ENCODE measurements at places on chromosomes 12 and 14. TPM values are rescaled to one million over a fixed set of nuclear protein-coding genes. Genes with fewer than 3 reads are reported as not detected.

Gene CCDC38
- total RNA-seq, result not detected

Gene STAT2
- 125 TPM for total RNA-seq

Gene SLC25A47
- not detected for total RNA-seq

Gene KRT72
- not detected for total RNA-seq

Gene FERMT2
- total RNA-seq, result 217 TPM

- H3K4me3 ChIP-seq, result no peak overlapping the region
- H3K4me1 ChIP-seq, result no peaks in the 10 kb centered on the region
- H3K36me3 ChIP-seq, result no peaks in the 10 kb centered on the region
- no peak overlapping the region for H3K27ac ChIP-seq
Measured at GRCh38 chr12:26890784-26891183, 47.0 kb downstream of the INTS13 start.

DNA sequence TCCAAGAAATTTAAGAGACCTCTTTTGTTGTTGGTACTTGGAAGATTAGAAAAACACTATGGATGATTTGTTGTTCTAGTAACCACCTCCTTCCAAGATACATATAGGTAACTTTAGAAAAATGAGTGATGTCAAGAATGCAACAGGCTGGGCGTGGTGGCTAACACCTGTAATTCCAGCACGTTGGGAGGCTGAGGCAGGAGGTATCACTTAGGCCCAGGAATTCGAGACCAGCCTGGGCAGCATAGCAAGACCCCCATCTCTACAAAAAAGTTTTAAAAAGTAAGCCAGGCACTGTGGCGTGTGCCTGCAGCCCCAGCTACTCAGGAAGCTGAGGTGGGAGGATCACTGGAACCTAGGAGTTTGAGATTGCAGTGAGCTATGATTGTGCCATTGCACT lies 97.8 kb downstream of the PCNX1 start:
- H3K27ac ChIP-seq, result no peak overlapping the region
- H3K4me3 ChIP-seq, result no peak overlapping the region
- no peaks in the 10 kb centered on the region for H3K27me3 ChIP-seq
- no peak for DNase-seq
- peaks cover 9% of the 10 kb centered on the region for H3K4me1 ChIP-seq
- H3K36me3 ChIP-seq, result peaks cover 9% of the 10 kb centered on the region

DNA sequence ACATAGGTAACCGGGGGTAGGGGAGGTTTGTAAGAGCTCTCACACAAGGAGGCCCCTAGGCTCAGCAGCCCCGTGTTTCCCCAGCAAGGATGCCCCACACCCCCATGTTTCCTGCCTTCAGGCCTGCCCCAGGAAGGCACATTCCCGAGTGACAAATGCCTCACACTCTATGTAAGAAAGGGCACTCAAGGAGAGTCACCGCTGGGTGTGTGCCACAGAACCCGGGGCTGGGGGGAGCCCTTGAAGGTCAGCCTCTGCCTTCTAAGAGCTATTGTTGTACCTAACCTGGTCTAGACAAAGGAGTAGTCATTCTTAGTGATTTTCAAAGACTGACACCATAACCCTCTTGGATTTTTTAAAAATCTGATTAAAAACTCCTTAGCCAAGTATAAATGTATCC lies 333.6 kb downstream of the DPF3 start:
- no peak for DNase-seq
- H3K4me3 ChIP-seq, result no peak overlapping the region
- H3K36me3 ChIP-seq, result no peaks in the 10 kb centered on the region
- H3K27ac ChIP-seq, result no peak overlapping the region
- H3K4me1 ChIP-seq, result peaks cover 3% of the 10 kb centered on the region

GRCh38 chr12:71135812-71136176 lies 22.0 kb downstream of the TSPAN8 start:
- DNase-seq, result no peak
- no peak overlapping the region for H3K4me3 ChIP-seq
- no peaks in the 10 kb centered on the region for H3K36me3 ChIP-seq
- no peaks in the 10 kb centered on the region for H3K27me3 ChIP-seq
- no peaks in the 10 kb centered on the region for H3K4me1 ChIP-seq

GRCh38 chr14:88232771-88233170 lies 90.3 kb downstream of the KCNK10 start:
- H3K4me1 ChIP-seq, result no peaks in the 10 kb centered on the region
- no peak overlapping the region for H3K4me3 ChIP-seq
- H3K27me3 ChIP-seq, result no peaks in the 10 kb centered on the region
- no peak overlapping the region for H3K27ac ChIP-seq
- no peaks in the 10 kb centered on the region for H3K36me3 ChIP-seq

- no peak for DNase-seq
- no peak overlapping the region for H3K27ac ChIP-seq
- no peaks in the 10 kb centered on the region for H3K27me3 ChIP-seq
- H3K36me3 ChIP-seq, result peaks cover 28% of the 10 kb centered on the region
- H3K4me1 ChIP-seq, result peaks cover 2% of the 10 kb centered on the region
- no peak overlapping the region for H3K4me3 ChIP-seq
Measured at GRCh38 chr14:34620839-34621238, 9.1 kb downstream of the SNX6 start.

- no peak overlapping the region for H3K27ac ChIP-seq
- H3K4me1 ChIP-seq, result peaks cover 4% of the 10 kb centered on the region
- H3K4me3 ChIP-seq, result no peak overlapping the region
- H3K36me3 ChIP-seq, result no peaks in the 10 kb centered on the region
Measured at GRCh38 chr12:1799051-1799881, 21.1 kb upstream of the LRTM2 start.

DNA sequence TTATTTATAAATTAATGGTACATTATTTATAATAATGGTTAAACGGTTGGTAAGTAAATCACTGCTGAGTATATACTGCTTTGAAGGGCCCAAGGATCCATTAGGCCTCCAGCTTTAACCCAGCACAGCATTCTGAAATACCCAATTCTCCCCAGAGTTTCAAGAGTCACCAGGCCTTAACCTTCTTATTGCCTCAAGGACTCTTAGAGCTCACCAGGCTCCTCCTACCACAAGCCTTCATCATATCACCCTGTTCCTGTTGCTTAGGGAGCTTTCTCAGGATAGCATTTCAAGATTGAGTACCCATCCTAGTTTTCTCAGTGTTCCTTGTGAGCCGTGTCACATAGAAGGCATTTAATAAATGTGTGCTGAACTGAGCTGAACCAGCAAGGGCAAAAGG lies 242.5 kb downstream of the FBXL14 start:
- DNase-seq, result peak; percentile 48
- H3K4me3 ChIP-seq, result no peak overlapping the region
- peaks cover 27% of the 10 kb centered on the region for H3K4me1 ChIP-seq
- no peaks in the 10 kb centered on the region for H3K27me3 ChIP-seq

GRCh38 chr14:75234173-75235115 lies 44.2 kb upstream of the FOS start:
- no peak overlapping the region for H3K4me3 ChIP-seq
- DNase-seq, result peak; percentile 90
- no peaks in the 10 kb centered on the region for H3K27me3 ChIP-seq
- no peaks in the 10 kb centered on the region for H3K36me3 ChIP-seq
- H3K27ac ChIP-seq, result peak overlapping the region; percentile 19
- H3K4me1 ChIP-seq, result peaks cover 7% of the 10 kb centered on the region

DNA sequence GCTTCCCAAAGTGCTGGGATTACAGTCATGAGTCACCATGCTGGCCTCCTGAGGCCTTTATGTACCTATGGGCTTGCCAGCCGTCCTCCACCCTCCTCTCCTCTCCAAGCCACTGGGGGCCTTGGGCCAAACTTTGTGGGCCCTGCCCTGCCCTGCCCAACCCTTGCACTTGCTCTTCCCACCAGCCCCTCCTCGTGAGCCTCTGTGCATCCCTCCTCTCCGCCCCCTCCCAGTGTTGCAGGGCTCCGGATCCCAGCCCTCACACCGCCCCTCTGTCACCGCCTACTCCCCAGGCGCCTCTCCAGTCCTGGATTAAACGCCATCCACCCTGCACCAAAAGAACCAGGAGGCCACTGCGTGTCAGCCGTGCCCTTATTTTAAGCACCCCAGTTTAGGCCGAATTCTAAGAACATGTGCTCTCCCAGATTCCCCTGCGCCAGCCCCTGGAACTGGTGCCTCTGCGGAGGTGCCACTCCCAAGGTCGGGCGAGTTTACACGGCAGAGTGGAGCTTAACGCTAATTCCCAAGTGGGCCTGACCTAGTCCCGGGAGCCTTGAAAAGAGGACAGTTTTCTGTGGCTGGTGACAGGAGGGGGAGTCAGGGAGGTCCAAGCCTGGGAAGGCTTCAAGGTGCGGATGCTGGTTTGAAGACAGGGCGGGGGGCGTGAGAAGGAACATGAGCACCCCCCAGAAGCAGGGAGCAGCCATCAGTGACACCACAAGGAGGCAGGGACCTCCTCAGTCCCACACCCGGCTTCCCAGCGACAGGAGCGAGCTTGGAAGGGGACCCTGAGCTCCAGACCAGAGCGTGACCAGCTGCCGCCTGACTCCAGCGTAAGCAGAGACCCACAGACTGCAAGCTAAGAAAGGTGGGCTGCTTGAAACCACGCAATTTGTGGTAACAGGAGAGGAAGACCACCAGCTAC lies 21.2 kb upstream of the CDCA4 start:
- no peaks in the 10 kb centered on the region for H3K4me1 ChIP-seq
- H3K4me3 ChIP-seq, result no peak overlapping the region
- peaks cover 10% of the 10 kb centered on the region for H3K27me3 ChIP-seq
- H3K36me3 ChIP-seq, result no peaks in the 10 kb centered on the region
- DNase-seq, result no peak
- H3K27ac ChIP-seq, result no peak overlapping the region

GRCh38 chr14:105499256-105500035 lies 8.4 kb downstream of the TEDC1 start:
- DNase-seq, result no peak
- no peak overlapping the region for H3K27ac ChIP-seq
- no peaks in the 10 kb centered on the region for H3K27me3 ChIP-seq
- H3K4me3 ChIP-seq, result no peak overlapping the region
- no peaks in the 10 kb centered on the region for H3K4me1 ChIP-seq

DNA sequence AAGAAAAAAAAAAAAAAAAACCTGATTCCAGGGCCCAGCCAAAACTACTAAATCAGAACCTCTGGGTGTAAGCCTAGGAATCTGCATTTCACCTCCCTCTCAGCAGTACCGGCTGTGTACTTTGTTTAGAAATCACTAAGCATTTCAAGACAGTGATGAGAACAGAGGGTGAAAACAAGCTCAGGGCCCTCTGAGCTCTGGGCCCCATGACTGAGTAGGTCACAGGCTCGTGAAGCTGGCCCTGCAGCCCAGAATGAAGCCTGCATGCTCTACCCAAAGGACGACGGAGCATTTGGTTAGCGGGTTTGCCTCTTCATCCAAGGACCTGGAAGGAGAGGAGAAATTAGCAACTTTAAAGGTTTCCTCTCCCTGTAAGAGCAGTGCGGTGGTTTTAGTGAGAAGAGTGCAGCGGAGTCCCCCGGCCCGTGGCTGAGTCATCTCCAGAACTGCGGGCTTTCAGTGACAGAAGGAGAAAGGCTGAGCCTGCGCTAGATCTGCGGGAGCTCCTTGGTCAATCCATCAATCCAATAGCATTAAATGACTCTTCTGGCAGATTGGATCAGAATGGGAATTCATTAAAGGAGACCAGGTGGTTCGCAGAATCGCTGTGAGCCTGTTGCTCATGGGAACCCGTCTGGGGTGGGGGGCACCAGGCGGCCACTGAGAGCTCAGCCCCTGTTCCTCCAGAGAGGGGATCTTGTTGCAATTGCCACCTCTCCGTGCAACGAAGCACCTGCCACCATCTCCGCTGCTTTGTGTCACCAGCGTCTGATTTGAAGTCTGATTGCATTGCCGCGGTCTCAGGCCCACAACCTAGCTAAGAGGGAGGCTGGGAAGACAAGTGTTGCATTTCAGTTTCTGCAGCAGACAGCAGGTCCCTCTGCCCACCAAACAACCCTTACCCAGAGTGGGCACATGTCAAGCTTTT lies 7.3 kb downstream of the IL31 start:
- H3K4me3 ChIP-seq, result no peak overlapping the region
- peaks cover 17% of the 10 kb centered on the region for H3K27me3 ChIP-seq
- DNase-seq, result no peak
- H3K27ac ChIP-seq, result no peak overlapping the region
- H3K4me1 ChIP-seq, result no peaks in the 10 kb centered on the region

- no peaks in the 10 kb centered on the region for H3K36me3 ChIP-seq
- no peak overlapping the region for H3K27ac ChIP-seq
- no peaks in the 10 kb centered on the region for H3K4me1 ChIP-seq
- no peak overlapping the region for H3K4me3 ChIP-seq
- peaks cover 45% of the 10 kb centered on the region for H3K27me3 ChIP-seq
Measured at GRCh38 chr12:56955631-56956256, 1.7 kb downstream of the RDH16 start.

- no peak overlapping the region for H3K27ac ChIP-seq
- no peak for DNase-seq
- H3K36me3 ChIP-seq, result peaks cover 13% of the 10 kb centered on the region
Measured at GRCh38 chr14:103738166-103738565, 22.6 kb downstream of the ZFYVE21 start.

DNA sequence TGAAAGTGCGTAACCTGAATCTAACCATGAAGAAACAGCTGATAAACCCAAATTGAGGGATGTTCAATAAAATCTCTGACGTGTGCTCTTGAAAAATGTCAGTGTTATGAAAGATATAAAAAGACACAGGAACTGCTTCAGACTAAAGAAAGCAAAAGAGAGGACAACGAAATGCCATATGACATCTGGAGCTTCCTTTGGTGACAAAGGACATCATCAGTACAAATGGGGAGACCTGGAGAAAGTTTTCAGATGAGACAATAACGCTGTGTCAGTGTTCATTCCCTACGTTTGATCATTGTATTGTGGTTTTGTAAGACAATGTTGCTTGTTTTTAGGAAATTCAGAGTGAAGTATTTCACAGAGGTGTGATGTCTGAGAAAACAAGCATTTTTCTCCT lies 125.9 kb upstream of the MAP1LC3B2 start:
- peaks cover 11% of the 10 kb centered on the region for H3K4me1 ChIP-seq
- no peaks in the 10 kb centered on the region for H3K27me3 ChIP-seq

GRCh38 chr14:103548463-103549351 lies 13.8 kb downstream of the BAG5 start:
- H3K36me3 ChIP-seq, result no peaks in the 10 kb centered on the region
- peaks cover 9% of the 10 kb centered on the region for H3K4me1 ChIP-seq
- H3K27me3 ChIP-seq, result no peaks in the 10 kb centered on the region
- no peak overlapping the region for H3K27ac ChIP-seq

DNA sequence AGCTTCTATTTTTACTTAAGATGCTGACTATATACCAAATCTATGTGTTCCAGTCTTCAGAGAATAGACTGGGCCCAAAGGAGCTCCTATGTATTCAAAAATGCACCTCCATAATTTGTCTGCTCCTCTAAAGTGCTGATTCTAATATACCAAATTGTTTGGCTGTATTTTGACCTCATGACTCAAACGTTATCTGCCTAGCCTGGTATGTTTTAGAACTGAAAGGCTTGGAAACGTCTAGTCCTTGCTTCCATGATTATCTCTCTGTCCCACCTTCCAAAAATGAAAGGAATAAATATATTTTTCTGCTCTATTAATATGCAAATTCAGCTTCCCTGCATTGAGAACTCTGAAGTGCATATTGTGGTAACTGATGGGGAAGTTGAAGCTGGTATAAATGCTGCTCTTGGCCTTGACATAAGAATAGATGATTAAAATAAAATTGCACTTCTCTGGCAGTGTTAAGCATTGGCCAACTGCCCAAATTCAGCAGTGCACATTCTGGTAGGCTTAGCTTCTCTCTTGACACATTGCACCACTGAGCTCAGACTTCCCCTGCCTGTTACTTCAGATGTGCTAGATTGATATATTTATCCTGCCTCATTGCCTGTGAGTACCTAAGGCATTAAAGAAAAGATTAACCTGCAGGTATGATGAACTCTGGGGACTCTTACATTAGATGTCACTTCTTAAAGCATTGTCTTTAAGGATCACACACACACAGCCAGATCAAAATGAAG lies 882.3 kb downstream of the RPS29 start:
- DNase-seq, result no peak
- H3K27me3 ChIP-seq, result no peaks in the 10 kb centered on the region
- H3K4me3 ChIP-seq, result no peak overlapping the region
- no peak overlapping the region for H3K27ac ChIP-seq

Data from IMR-90 (cell line).